Camera-type eye (tissue), 1 donor: ENCODE measurements at places on chromosomes 2 and 18. TPM values are rescaled to one million over a fixed set of nuclear protein-coding genes. Genes with fewer than 3 reads are reported as not detected.

The GBX2 gene
- 0.49 TPM for total RNA-seq

The CCDC148 gene
- 13.1 TPM for total RNA-seq

The TEX44 gene
- not detected for total RNA-seq

The TNFAIP6 gene
- 7.2 TPM for total RNA-seq

The RAX gene
- total RNA-seq: 111 TPM

The IL1RN gene
- total RNA-seq: 10.3 TPM

The TSPYL6 gene
- total RNA-seq: 0.44 TPM

The LRRTM4 gene
- total RNA-seq: 12.3 TPM

The TIMM21 gene
- 47.2 TPM for total RNA-seq

The FABP1 gene
- total RNA-seq: not detected

The CERKL gene
- 39.1 TPM for total RNA-seq

The AFTPH gene
- total RNA-seq: 76.0 TPM

The REV1 gene
- 108 TPM for total RNA-seq

The PLA2R1 gene
- 13.2 TPM for total RNA-seq

The C2orf92 gene
- total RNA-seq: 16.2 TPM

The RAPGEF4 gene
- 29.5 TPM for total RNA-seq

The ELOA2 gene
- total RNA-seq: not detected

The ARHGAP25 gene
- total RNA-seq: 4.3 TPM

The HOXD8 gene
- 2.1 TPM for total RNA-seq

The PIGN gene
- 67.5 TPM for total RNA-seq

The EGR4 gene
- total RNA-seq: not detected

The ARHGEF4 gene
- total RNA-seq: 57.8 TPM

The MC4R gene
- 1.2 TPM for total RNA-seq

The ZSWIM2 gene
- total RNA-seq: not detected

The CTAGE1 gene
- not detected for total RNA-seq

The GALNT3 gene
- 6.8 TPM for total RNA-seq

The LIMS3 gene
- total RNA-seq: 3.5 TPM

The DNAJC27 gene
- total RNA-seq: 22.6 TPM

The ASPRV1 gene
- total RNA-seq: 4.3 TPM

The SNORC gene
- 0.55 TPM for total RNA-seq

The RGPD4 gene
- total RNA-seq: 2.2 TPM

The MALL gene
- 10.9 TPM for total RNA-seq

The MATN3 gene
- total RNA-seq: 0.93 TPM

The TMEM169 gene
- 19.5 TPM for total RNA-seq

The MC5R gene
- total RNA-seq: 0.33 TPM

The TMEM200C gene
- total RNA-seq: 3.6 TPM

The YPEL5 gene
- total RNA-seq: 128 TPM

The GLS gene
- 214 TPM for total RNA-seq

The RRM2 gene
- total RNA-seq: 14.7 TPM

The SDC1 gene
- 33.8 TPM for total RNA-seq

The DSG1 gene
- 8.5 TPM for total RNA-seq
